ENCODE measurements at places on chromosomes 3 and 15. TPM values are rescaled to one million over a fixed set of nuclear protein-coding genes. Genes with fewer than 3 reads are reported as not detected.
A peak's percentile ranks its signal among the peaks of the same experiment; 100 is the strongest.

DNA sequence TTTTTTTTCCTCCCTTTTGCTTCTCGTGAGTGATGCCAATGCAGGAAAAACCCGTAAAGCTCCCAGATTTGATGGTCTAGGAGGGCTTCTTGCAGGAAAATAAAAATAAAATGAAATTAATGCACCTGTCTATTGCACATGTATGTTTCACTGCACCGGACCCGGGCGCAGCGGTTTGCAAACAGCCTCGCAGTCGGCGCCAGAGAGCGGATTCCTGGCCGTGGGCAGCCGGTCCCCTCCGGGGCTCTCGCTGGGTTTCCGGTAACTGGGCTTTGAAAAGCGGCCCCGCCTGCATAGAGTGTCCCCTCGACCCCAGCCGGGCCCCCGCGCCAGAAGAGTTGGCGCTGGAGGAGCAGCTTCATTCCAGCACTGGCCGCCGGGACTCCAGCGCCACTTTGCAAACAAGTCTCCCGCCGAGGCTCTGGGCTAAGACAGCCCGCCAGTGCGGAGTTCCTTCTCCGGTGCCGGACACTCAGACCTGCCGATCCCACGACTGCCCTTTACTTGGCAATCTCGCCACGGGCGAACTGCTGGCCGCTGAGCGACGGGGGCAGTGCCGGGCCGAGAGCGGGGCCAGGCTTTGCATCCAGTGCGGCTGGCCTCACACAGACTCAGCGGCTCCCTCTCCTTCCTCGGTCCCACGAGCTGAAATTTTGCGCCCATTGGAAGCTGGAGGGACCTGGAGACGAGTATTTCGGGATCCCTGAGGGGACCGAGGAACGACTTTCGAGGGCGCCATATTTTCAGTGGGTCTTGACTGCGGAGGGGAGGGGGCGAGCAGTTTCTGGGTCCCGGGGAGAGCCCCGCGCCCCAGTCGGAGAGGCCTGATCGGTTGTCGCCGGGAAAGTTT, 225.9 kb upstream of the C2CD4B start:
- H3K27me3 ChIP-seq = peaks cover 4% of the 10 kb centered on the region
- peak overlapping the region; percentile 90 for H3K4me3 ChIP-seq
- no peak for DNase-seq
- peaks cover 18% of the 10 kb centered on the region for H3K4me1 ChIP-seq

Gene HRG
- total RNA-seq = not detected

Gene PLCB2
- 0.40 TPM for total RNA-seq

- peak overlapping the region; percentile 86 for H3K27ac ChIP-seq
- H3K4me1 ChIP-seq = peaks cover 32% of the 10 kb centered on the region
- DNase-seq = peak; percentile 81
- H3K36me3 ChIP-seq = no peaks in the 10 kb centered on the region
Measured at GRCh38 chr15:29268706-29269484, 727 bp downstream of the NSMCE3 start.

DNA sequence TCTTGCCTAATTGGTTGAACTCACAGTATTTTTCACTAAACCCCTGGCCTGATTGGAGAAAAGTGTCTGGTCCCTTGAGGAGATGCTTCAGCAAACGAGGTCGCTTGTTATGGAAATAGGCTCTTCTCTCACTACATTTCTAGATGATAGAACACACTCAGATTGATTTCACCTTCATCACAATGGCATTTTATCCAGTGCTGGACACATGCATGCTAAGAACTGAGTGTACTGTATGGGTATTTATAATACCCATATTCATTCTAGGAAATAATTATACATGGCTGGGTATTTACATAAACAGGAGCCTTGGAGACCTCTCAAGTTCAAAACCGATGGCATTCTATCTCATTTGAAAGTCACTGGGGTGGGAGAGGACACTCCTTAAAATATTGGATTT, 444.9 kb downstream of the LPP start:
- H3K36me3 ChIP-seq = peaks cover 2% of the 10 kb centered on the region
- DNase-seq = no peak
- H3K27me3 ChIP-seq = no peaks in the 10 kb centered on the region
- no peak overlapping the region for H3K4me3 ChIP-seq

GRCh38 chr15:37581866-37582532, 352.4 kb upstream of the TMCO5A start:
- no peak for DNase-seq
- H3K4me3 ChIP-seq = no peak overlapping the region
- H3K27ac ChIP-seq = no peak overlapping the region
- peaks cover 7% of the 10 kb centered on the region for H3K27me3 ChIP-seq

GRCh38 chr3:194178669-194179068, 42.7 kb downstream of the HES1 start:
- peaks cover 15% of the 10 kb centered on the region for H3K4me1 ChIP-seq
- DNase-seq = no peak
- peaks cover 63% of the 10 kb centered on the region for H3K27me3 ChIP-seq
- no peaks in the 10 kb centered on the region for H3K36me3 ChIP-seq
- H3K27ac ChIP-seq = no peak overlapping the region

Gene DLEC1
- total RNA-seq = 0.24 TPM

Gene TTC23
- 23.1 TPM for total RNA-seq

- no peaks in the 10 kb centered on the region for H3K27me3 ChIP-seq
- no peak overlapping the region for H3K4me3 ChIP-seq
- peaks cover 16% of the 10 kb centered on the region for H3K4me1 ChIP-seq
- DNase-seq = no peak
- H3K27ac ChIP-seq = no peak overlapping the region
Measured at GRCh38 chr3:196440696-196441095, 8.5 kb upstream of the UBXN7 start.

DNA sequence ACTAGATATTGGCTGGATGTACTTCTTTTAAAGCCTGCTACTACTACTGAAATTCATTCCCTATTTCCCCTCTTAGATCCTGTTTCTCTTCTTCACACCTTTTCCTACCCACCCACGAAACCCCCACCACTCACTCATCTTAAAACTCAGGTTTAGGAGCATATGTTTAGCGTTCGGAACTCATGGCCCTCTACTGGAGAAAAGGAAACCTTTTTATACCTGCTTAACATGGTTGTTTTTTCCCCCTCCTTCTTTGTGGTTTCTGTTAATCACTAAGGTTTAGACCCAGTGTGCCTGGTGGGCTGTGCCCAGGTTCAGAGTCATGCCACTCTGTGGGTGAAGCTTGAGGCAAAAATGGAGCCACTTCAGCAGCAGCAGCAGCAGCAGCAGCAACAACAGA, 2.6 kb downstream of the ARID3B start:
- DNase-seq = no peak
- peaks cover 17% of the 10 kb centered on the region for H3K27me3 ChIP-seq
- no peak overlapping the region for H3K27ac ChIP-seq
- H3K4me1 ChIP-seq = peaks cover 43% of the 10 kb centered on the region
- H3K36me3 ChIP-seq = peaks cover 1% of the 10 kb centered on the region

Gene HEMK1
- total RNA-seq = 23.1 TPM

- peaks cover 1% of the 10 kb centered on the region for H3K4me1 ChIP-seq
- H3K27ac ChIP-seq = no peak overlapping the region
- no peak for DNase-seq
- H3K27me3 ChIP-seq = peaks cover 3% of the 10 kb centered on the region
- H3K36me3 ChIP-seq = no peaks in the 10 kb centered on the region
- no peak overlapping the region for H3K4me3 ChIP-seq
Measured at GRCh38 chr15:61092361-61093157, 136.5 kb downstream of the RORA start.

DNA sequence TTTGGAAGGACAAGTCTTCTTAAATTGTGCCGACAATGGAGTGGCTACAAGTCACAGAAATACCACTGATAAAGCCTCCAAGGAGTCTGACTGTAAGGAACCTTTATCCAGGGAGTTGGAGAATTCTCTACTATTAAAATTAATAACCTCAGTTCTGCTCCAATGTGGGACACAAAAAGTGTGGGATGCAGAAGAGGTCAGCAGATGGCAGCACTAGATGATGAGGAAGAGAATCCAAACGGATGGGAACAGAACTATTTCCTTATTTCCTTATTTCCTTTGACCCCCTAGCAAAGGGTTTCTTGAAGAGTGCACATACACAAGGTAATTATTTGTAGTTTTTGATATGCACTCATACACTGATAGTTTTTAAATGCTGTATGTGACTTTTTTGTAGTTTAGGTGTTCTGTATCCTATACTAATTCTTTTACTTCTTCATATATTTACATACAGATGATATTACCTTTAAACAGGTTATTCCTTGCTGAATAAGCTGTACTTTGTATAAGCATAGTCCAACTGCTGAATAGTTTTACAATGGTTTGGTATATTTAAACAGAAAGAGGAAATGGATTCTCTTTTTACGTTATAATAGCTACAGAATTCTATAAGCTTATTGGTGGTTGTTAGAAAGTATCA, 25.6 kb upstream of the NLGN1 start:
- no peaks in the 10 kb centered on the region for H3K36me3 ChIP-seq
- peaks cover 38% of the 10 kb centered on the region for H3K27me3 ChIP-seq
- H3K4me3 ChIP-seq = no peak overlapping the region
- no peak for DNase-seq
- H3K27ac ChIP-seq = no peak overlapping the region

Gene DUOX2
- 0.08 TPM for total RNA-seq

Gene SLC2A2
- total RNA-seq = not detected

Gene CLDN16
- total RNA-seq = not detected

Gene LRRC49
- 12.5 TPM for total RNA-seq

- no peak for DNase-seq
- H3K27me3 ChIP-seq = no peaks in the 10 kb centered on the region
- H3K27ac ChIP-seq = no peak overlapping the region
- no peak overlapping the region for H3K4me3 ChIP-seq
Measured at GRCh38 chr3:30098653-30099455, 507.5 kb upstream of the TGFBR2 start.

All from osteocyte (in vitro differentiated cells).